LHCN-M2 (cell line): ENCODE measurements at places on chromosomes 12 and 14.

- no peak for DNase-seq
Measured at GRCh38 chr14:73591690-73592449, at the start of gene ACOT4. TSS of gene ACOT4 (plus strand) at chr14:73591873. CDS start at chr14:73591960, 87 bp downstream.

DNA sequence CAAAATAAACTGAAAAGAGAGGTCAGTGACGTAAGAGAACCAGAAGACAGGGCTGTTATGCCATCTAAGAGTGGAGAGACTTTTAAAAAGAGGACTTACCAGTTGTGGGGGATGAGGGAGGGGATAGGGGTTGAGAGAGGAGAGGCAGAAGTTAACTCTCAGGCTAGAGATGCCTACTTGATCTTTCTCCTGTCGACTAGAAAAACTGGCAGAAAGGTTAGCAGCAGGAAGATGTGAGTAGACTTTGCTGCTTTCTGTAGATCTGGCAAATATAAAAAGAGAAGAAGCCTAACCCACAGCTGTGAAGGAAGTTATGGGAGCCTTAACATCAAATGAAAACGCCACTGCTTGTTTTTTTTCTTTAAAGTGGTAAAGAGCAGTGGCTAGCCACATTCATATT lies 10.7 kb downstream of the CREBL2 start:
- DNase-seq, result no peak

DNA sequence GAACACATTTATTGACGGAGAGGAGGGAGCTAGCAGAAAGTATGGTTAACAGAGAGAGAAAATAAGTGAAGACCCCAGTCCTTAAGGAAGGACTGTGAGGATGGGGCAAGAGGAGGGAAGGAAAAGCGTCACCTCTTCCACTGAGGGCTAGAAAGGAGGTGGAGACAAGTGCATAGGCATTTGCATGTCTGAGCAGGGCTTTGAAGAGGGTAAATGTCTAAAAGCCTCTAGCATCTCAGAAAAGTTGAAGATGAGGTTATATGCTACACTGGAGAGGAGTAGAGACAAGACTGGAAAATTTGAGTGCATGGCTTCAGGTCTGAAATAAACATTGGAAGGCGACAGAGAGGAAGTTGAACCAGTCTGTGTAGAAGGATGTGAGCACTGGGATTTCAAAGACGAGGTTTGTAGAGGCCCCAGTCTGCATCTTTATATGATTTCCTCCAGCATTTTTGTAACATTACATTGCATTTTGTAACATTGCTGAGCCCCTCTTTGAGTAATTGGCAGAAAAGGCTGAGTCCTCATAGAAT lies 98.5 kb upstream of the IFNG-AS1 start:
- no peak for DNase-seq

- DNase-seq, result no peak
Measured at GRCh38 chr14:93033983-93034670, 81.6 kb downstream of the ITPK1 start.

GRCh38 chr12:89210277-89210676 lies 142.0 kb downstream of the DUSP6 start:
- DNase-seq, result no peak

GRCh38 chr12:14473707-14474287 lies 93.9 kb downstream of the PLBD1 start:
- peak; percentile 29 for DNase-seq

DNA sequence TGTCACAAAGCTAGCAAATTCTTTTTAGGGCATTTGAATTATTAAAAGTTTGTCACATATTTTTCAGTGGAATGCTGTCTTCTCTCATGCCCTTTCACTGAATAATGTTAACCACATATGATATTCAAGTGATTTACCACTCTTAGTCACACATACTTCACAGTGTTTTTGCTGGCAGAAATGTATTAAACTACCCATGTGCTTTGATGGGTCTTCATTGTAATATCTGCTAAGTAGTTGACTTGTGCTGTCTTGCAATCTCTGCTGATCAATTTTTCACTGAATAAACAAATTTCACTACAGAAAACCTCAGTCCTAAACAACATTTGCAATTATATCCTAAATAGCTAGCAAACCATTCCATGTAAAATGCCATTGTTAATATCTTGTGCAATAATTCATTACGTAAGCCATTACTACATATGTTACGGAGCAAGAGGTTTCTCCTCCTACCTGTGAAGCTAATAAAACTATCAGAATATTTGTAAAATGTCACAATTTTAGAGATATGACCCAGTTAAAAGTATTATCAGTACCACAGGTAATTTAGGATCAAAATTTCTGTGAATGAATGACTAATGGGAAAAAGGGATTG lies 64.6 kb upstream of the LMO3 start:
- DNase-seq, result peak; percentile 83

DNA sequence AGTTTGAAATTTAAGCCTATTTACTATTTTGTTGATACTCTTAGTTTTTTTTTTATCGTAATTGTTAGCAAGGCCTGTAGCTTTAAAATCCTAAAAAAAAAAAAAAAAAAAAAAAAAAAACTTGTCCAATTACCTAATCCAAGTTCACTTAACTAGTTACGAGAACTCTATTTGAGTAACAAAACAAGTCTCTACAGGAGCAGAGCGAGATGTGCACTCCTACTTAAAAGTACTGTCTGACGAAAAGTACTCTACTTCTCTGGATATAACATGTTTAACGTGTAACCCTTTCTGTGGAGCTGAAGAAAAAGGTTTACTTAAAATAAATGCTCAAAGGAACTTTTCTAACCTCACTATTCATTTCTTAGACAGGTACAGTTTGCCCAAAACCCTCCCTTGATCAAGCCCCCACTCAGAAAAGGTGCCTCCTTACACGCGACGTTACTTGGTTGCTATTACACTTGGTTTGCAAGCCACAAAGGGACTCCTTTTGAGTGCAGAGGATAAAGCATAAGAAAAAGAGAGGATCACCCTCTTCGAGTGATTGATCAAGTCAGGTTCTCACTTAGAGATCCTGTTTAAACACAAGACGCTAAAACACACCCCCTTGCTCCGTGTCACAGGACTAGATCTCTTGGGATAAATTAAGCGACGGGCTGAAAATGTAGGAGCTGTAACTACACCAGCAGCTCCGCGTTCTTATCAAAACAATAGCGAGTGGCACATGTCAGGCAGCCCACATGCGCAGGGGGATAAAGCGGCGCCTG lies 2.2 kb downstream of the BAZ1A start:
- peak; percentile 46 for DNase-seq

GRCh38 chr14:75303381-75303789 lies 24.8 kb downstream of the FOS start:
- DNase-seq, result peak; percentile 69

DNA sequence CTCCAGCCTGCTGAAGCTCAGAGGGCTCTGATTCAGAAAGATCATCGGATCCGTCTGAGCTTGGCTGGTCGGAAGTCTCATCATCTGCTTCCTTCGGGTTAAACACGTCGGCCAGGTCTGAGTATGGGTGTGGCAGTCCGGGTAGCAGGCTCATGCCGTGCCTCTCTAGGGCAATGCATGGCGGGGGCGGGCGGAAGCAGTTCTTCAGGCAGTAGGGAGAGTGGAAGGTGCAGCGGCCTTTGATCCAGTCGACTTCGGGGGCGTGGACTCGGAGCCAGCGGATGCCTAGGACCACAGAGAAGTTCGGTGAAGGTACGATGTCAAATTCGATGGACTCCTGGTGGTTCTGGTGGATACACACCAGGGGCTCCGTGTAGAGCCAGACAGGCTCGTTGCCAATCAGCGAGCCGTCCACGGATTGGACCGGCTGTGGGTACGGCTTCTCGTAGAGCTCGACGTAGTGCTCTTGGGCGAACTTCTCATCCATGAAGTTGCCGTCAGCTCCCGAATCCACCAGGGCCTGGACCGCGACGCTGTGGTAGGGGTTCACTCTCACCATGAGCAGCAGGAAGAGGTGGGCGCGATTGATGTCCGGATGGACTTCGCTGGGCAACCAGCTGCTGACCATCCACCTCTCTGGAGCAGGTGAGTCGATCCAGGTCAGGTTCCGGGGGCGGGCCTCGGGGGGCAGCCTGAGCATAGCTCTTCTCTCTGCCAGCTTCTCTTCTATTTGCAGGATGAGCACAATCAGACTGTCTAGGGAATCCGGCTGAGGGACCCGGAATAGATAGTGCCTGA lies 20.3 kb downstream of the RTL1 start:
- DNase-seq, result no peak

DNA sequence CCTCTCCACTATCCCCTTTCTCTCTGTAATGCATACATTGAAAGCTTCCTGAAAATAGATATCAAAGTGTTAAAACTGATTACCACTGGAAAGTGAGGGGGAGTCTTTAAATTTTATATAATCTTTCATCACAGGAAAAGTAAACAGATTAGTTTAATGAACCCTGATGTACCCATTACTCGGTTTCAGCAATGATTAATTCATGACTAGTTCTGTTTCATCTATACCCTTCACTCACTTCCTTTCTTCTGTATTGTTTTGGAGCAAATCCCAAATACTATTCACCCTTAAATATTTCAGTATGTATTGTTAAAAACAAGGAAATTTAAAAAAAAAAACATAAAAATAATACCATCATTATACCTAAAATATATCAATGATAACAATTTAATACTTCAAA lies 67.3 kb upstream of the TMCC3 start:
- DNase-seq, result no peak

DNA sequence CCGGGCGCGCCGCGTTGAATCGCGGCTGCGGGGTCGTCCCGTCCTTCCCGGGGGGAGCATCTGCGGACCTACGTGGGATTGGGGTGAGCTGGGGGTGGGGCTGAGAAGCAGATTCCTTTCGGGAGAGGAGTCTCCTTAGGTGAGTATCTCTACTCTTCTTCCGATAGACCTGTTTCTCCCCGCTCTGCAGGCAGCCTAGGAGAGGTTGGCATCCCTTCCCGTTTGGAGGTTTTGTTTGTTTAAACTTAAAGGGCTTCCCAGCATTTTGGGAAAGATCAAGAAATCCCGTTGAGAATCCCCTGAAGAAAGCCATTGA lies 411 bp downstream of the TTLL5 start:
- DNase-seq, result no peak

DNA sequence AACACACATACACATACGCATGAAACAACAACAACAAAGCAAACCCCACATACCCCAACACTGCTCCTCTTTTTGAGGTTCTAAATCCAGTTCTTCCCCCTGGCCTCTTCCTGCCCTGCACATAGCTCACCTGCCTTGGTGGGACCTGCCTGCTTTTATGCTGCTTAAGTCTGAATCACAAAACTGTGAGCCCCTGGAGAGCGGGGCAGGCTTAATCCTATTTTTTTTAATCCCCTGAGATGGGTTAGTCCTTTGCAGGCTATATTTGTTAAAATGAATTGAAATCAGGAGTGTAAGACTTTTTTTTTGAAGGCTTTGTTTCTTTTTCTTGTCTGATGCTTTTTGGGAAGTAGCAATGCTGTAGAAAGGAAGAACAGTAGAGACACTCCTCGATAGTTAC lies 84.6 kb upstream of the MAX start:
- no peak for DNase-seq

GRCh38 chr12:38289396-38289795 lies 27.2 kb upstream of the ALG10B start:
- no peak for DNase-seq

DNA sequence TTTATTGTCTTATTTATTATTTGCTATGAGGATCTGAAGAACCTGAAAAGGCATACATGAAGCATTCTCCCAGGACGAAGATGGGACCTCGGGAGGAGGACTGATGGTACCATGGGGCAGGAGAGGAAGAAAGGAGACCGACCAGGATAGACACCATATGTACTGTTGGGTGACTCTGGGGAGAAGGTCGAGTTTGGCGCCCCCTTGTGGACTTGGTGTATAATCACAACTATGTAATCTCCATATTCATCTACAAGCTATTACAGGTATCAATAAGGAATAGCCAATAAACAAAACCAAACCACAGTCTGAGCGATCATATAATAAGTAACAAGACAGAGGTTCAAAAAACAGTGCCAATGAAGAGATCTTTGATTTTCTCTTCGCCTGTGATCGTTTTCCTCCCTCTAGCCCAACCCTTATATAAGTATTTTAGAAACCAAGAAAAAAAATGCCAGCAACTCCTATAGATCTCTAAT lies 139.1 kb downstream of the SPTSSA start:
- peak; percentile 42 for DNase-seq

DNA sequence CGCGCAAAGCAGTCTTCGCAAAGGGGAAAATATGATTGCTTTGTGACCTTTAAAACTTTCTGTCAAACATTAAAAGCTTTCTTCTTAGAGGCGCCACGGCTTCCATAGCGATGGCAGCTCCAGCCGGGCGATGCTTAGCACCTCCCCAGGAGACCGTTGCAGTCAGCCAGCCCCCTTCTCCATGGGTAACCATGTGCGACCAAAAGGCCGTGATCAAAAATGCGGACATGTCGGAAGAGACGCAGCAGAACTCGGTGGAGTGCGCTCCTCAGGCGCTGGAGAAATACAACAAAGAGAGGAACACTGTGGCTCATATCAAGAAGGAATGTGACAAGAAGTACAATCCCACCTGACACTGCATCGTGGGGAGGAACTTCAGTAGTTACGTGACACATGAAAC lies 12.7 kb upstream of the STON2 start:
- DNase-seq, result no peak

- peak; percentile 25 for DNase-seq
Measured at GRCh38 chr14:35927727-35928126, 101.6 kb downstream of the BRMS1L start.

- no peak for DNase-seq
Measured at GRCh38 chr12:90593596-90594295, 361.2 kb downstream of the CCER1 start.

- DNase-seq, result no peak
Measured at GRCh38 chr14:99164712-99165111, 107.3 kb downstream of the BCL11B start.

GRCh38 chr14:84969501-84969900 lies 560.4 kb upstream of the FLRT2 start:
- DNase-seq, result no peak

DNA sequence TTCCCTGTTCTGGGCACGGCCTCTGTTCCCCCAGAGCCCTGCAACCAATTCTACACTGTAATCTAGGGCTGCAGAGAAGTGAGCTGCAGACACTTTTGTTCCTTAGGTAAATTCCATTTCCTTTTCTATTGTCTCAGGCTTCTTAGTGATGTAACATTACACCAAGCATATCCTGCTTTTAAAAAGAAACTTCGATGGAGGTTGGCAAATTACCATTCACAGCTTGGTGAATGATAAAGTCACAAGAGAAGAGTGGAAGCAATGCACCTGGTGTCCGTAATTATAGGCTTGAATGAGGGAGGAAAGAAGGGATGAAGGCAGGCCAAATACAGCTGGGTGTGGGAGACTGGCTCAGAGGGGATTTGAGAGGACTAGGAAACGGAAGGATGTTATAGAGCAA lies 68.6 kb downstream of the PPM1A start:
- no peak for DNase-seq

- DNase-seq, result no peak
Measured at GRCh38 chr12:13288937-13289652, 92.6 kb downstream of the EMP1 start.

- no peak for DNase-seq
Measured at GRCh38 chr14:59627011-59627520, 50.5 kb upstream of the CCDC175 start.
